ENCODE measurements at places on chromosomes 2 and 18. TPM values are rescaled to one million over a fixed set of nuclear protein-coding genes. Genes with fewer than 3 reads are reported as not detected.

The PTPRN gene
- not detected for total RNA-seq

The CROCC2 gene
- total RNA-seq, result not detected

The SH3RF3 gene
- total RNA-seq, result 0.29 TPM

The TUBA4B gene
- not detected for total RNA-seq

The KDSR gene
- total RNA-seq, result 53.3 TPM

The EMX1 gene
- total RNA-seq, result not detected

The SPP2 gene
- total RNA-seq, result not detected

The RESP18 gene
- not detected for total RNA-seq

The DSC3 gene
- 9.8 TPM for total RNA-seq

The GATA6 gene
- 58.4 TPM for total RNA-seq

The MDH1B gene
- total RNA-seq, result 1.9 TPM

The SPC25 gene
- 77.0 TPM for total RNA-seq

The RNF144A gene
- 13.7 TPM for total RNA-seq

The ITPRIPL1 gene
- 1.7 TPM for total RNA-seq

The SFXN5 gene
- 16.4 TPM for total RNA-seq

The SETBP1 gene
- total RNA-seq, result 5.3 TPM

The PAX8 gene
- total RNA-seq, result 14.5 TPM

The AFF3 gene
- total RNA-seq, result not detected

The RNF152 gene
- total RNA-seq, result 1.0 TPM

The DTNA gene
- total RNA-seq, result 10.9 TPM

The TRIM43 gene
- not detected for total RNA-seq

The SDC1 gene
- 136 TPM for total RNA-seq
